ENCODE measurements at places on chromosomes 2 and 18.

DNA sequence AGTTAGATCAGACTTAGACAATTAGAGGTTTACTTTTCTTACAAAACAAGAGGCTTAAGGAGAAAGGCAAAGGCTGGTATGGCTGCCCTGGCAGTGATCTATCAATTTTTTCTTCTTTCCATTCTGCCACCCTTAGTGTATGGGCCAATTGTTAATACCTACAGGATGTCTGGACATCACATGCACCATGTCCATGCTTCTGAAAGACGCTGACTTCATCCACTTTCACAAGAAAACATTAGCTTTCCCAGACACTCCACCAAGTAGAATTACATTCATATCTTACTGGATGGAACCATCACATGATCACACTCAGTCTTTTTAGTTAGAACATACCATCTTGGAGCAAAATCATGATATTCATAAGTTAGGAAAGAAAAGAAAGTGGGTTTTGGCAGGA lies 120.9 kb downstream of the ARHGAP28 start:
- no peak for DNase-seq

- DNase-seq = peak; percentile 26
Measured at GRCh38 chr2:159613651-159614285, 2.6 kb downstream of the BAZ2B start.

DNA sequence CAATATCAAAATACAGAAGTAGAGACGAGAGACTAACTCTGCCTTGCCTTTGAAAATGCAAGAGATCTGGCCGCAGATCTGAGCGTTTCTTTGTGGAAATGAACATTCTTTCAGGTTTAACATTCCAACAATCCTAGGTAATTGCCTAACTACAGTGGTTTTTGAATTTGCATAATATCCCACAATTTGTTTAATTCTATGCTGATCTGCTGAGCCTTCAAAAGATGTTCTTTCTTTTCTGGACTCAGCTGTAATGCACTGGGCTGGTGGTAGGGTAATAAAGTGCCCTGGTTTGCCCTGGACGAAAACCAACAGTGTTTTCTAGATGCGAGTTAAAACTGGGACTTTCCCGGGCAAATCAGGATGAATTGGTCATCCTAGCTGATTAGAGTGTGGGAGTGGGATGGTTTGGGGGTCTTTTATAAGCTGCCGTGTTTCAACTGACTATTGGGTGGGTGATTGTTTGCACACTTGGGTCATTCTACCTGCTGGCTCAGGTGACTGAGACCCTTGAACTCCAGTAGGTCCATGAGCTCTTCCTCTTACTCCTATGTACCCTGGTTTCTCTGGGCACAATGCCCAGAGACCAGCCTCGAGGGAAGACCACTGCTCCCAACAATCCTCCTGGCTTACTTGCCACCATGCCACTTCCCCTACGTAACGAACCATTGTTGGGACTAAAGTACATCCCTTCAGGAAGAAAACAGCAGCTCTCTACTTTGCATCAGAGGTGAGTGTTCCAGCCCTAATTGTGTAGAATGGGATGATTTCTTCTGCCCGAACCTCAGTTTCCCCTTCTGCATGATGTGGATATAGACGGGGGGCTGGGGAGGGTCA lies 3.4 kb upstream of the PAX8 start:
- no peak for DNase-seq

- DNase-seq = no peak
Measured at GRCh38 chr2:4265936-4266335, 562.6 kb downstream of the DCDC2C start.

- no peak for DNase-seq
Measured at GRCh38 chr2:20125616-20126015, 74.2 kb upstream of the LAPTM4A start.

DNA sequence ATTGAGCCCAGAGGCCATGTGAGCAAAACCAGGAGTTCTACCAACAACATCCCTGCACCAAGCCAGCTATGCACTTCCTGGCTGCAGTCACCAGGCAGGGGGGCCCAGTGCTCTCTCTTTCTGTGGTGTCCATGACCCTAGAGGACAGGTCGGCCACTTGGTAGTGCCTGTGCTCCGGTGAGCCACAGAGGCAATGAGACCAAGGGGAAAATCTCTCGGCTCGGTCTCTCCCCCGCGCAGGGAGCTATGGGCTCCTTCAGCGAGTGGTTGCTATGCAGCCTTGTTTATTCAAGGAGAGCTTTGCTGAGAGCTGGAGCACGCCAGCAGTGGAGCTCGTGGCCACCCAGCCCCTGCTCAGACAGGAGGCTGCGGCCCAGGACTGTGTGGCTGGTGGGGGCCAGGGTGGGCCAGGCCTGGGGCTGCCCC lies at the start of gene TOGARAM2:
TSS of gene TOGARAM2 (plus strand) at position 283 of the 426 bp plus-strand sequence. CDS start 13,537 bp downstream, outside the sequence.
- DNase-seq = peak; percentile 70

GRCh38 chr2:239463541-239464165 lies 62.8 kb upstream of the HDAC4 start:
- DNase-seq = no peak

DNA sequence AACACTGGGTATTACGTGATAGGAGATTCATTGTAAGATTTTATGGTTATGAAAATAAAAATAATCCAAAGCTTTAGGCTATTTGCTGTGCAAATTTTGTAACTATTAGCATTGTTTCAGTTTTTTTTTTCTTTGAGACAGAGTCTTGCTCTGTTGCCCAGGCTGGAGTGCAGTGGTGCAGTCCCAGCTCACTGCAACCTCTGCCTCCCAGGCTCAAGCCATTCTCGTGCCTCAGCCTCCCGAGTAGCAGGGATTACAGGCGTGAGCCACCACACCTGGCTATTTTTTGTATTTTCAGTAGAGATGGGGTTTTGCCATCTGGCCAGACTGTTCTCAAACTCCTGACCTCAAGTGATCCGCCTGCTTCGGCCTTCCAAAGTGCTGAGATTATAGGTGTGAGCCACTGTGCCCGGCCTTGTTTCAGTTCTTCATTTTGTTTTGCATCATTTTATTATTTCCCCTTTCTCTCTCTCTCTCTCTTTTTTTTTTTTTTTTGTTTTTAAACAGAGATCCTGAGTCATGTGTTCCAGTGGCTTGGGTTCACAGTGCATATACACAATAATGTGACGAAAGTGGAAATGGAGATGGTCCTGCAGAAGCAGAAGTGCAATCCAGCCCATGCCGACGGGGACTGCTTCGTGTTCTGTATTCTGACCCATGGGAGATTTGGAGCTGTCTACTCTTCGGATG lies 25.8 kb downstream of the CASP10 start:
- DNase-seq = no peak

DNA sequence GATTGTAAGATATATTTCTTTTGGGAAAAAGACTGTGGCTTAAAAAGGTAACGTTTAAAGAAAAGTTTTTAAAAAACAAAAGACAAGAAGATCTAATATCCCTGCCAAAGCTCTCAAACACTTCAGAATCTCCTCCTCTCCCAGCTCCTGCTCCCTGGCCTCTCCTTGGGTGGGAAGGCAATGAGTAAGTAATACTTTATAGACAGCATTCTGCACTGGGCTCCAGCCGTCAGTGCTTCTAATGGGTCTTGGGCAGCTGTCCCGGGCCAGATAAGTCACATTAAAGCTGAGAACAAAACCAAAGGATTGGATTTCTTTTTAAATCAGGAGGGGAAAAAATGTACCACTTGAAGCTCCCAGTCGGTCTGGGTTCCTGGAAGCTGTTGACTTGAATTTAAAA lies 133.7 kb downstream of the ALPK2 start:
- no peak for DNase-seq

GRCh38 chr2:150150144-150150543 lies 337.3 kb downstream of the RND3 start:
- no peak for DNase-seq

DNA sequence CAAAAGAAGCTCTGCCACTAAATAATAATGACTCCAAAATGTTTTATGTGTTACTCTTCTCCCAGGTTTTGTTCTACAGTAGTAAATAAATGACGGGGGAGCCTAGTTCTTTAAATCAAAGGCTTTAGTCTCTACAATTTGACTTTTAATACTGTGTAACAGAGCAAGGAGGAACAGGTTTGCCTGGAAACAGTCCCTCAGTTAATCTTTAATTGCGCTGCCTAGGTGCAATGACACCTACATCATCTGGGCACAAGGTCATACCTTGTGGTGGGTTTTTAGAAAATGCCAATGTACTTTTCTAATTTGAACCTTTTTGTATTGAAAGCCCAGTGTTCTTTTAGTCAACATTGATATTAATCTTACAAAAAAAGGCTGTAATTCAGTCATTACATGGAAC lies 287.3 kb upstream of the SETBP1 start:
- DNase-seq = no peak
